Renal cortex interstitium (tissue), 15 donors: ENCODE measurements at places on chromosomes 6 and 20. TPM values are rescaled to one million over a fixed set of nuclear protein-coding genes. Genes with fewer than 3 reads are reported as not detected.

DNA sequence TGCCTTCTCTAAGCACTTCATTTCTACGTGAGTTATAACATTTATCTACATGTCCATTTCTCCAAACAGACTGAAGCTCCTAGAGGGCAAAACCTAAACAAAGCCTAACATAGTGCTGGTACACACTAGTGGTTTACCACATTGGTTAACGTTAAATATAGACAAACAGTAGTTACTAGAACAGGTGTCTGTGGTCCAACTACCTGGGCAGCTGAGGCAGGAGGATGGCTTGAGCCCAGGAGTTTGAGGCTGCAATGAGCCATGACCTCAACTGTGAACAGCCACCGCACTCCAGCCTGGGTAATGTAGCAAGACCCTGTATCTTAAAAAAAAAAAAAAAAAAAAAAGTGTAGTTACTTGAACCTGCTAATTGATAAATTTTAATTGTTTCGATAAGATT is 26.5 kb downstream of the PTPRK start:
- DNase-seq, result no peak

GRCh38 chr20:40814631-40814960 is 125.6 kb upstream of the MAFB start:
- no peak for DNase-seq

GRCh38 chr6:125269328-125269985 is 32.3 kb downstream of the HDDC2 start:
- no peak for DNase-seq

- no peak for DNase-seq
These were observed 22.9 kb downstream of the SERPINB6 start for GRCh38 chr6:2948228-2949025.

DNA sequence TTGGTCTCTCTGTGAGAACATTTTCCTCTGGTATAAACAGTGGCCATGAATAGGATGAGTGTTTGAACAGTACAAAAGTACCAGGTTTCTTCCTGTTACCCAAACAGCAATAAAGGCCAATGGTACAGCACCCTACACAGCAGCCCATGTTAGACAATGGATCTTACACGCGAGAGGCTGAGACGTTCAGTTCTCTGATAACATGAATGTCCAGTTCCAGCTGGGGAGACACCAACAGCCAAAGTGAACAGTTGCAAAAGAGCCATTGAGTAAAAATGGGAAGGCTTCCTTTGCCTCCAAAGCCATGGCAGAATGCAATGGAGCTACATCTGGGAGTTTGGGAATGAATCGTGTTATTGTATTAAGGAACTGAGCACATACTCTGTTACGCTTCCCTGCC is 246.8 kb upstream of the SGK1 start:
- DNase-seq, result no peak

GRCh38 chr6:44225579-44226325 is 2.4 kb downstream of the SLC29A1 start:
- no peak for DNase-seq

DNA sequence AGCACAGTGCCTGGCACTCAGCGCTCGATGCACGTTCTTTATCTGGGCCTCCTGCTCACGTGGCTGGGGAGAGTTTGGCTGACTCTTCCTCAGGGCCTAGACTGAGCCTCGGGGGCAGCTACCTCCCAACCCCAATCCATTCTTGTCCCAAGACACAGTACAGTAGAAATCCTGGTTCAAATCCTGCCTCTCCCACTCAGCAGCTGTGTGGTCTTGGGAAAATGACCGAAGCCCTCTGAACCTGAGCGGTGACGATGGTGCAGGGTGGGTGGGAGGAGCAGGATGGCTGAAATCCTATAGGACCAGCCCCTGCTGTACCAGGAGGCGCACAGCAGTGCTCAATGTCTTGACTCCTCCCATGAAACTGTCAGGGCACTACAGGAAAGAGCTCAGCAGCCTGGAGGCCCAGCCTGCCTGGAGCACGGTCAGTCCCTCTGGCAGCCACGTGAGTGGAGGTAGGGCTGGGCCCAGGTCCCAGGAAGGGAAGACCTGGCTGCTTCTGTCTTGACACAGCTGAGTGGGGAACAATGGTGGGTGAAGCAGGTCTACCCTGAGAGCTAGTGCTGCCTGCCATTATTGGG is 31.5 kb downstream of the PDRG1 start:
- no peak for DNase-seq

- DNase-seq, result no peak
These were observed 185.3 kb downstream of the OGFRL1 start for GRCh38 chr6:71473926-71474325.

DNA sequence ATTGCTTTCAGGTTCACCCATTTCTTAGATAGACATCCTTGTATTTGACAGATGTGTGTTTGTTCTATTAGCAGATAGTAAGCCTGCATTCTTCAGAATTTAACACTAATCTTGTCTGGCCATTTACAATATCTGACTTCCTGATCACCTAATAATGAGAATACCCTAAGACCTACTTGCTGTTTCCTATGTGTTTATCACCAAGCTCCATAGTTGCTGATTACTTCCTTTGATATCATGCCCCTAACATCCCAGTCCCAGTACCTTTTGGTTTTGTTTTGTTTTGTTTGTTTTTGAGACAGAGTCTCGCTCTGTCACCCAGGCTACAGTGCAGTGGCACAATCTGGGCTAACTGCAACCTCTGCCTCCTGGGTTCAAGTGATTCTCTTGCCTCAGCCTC is 143.6 kb upstream of the DST start:
- no peak for DNase-seq

DNA sequence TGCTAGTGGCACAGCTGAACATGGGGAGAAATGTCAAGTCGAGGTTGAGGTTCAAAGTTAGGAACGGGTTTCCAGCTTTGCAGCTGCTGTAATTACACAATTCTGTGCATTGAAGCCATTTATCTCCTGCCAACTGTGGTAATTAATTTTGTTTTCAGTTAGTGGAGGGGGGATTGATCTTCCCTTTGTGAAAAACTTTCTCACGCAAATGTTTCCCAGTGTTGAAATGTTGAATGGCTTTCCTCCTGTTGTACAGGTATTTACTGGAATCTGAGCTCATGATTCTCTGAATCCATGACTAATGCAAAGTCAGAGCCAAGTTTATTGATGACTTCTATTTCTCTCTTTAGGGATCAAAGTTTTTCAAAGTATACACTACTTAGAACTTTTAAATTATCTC is 198.4 kb upstream of the SLC35B3 start:
- DNase-seq, result no peak

- DNase-seq, result no peak
These were observed 470.9 kb downstream of the TFAP2A start for GRCh38 chr6:9943986-9944385.

GRCh38 chr6:16836144-16836981 is 75.1 kb upstream of the ATXN1 start:
- no peak for DNase-seq

- DNase-seq, result no peak
These were observed 181.0 kb downstream of the MTFR2 start for GRCh38 chr6:136069119-136069518.

GRCh38 chr20:57478176-57478575 is 46.8 kb downstream of the CTCFL start:
- DNase-seq, result no peak

- no peak for DNase-seq
These were observed 2.1 kb upstream of the TBXT start for GRCh38 chr6:166169549-166170421.

DNA sequence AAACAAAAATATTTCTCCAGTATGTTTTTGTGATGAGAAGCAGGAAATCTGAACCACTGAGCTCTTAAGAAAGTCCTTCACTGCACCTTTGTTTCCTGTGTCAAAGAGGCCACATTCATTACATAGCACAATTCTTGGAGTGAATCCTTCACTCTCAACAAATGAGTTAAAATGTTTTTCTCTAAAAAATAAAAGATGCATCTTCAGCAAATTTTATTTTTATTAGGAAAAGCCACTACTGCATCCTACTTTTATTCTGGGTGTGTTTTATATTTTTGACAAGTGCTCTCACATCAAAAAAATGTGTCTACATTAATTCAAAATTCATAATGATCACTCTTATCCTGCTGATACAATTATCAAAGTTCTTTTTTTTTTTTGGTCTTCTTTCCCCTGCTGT is 76.3 kb downstream of the PLCB4 start:
- no peak for DNase-seq

- no peak for DNase-seq
These were observed 638 bp upstream of the MYL9 start for GRCh38 chr20:36540551-36541211.

GRCh38 chr6:53735896-53736295 is 58.9 kb upstream of the LRRC1 start:
- DNase-seq, result no peak

- DNase-seq, result no peak
These were observed 13.7 kb downstream of the QRSL1 start for GRCh38 chr6:106643061-106643460.

DNA sequence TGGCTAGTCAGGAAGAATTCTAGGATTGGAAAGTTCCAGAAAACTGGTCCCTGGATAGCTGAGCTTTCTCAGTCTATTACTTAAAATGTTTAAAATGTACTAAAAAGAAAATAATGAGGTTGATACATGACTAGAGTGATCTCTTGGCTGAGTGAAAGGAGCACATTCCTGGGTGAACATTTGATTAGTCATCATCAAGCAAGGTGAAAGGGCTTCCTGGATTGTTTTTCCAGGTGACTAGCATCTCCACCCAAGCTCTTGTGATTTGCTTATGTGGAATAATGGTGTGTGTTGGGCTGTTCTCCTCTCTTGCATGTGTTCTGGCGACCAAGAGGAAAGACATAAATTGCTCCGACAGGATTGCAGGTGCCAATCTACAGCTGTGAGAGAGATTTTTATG is 42.9 kb downstream of the PKIB start:
- no peak for DNase-seq

- no peak for DNase-seq
These were observed 192.0 kb upstream of the HS3ST5 start for GRCh38 chr6:114534813-114535212.

DNA sequence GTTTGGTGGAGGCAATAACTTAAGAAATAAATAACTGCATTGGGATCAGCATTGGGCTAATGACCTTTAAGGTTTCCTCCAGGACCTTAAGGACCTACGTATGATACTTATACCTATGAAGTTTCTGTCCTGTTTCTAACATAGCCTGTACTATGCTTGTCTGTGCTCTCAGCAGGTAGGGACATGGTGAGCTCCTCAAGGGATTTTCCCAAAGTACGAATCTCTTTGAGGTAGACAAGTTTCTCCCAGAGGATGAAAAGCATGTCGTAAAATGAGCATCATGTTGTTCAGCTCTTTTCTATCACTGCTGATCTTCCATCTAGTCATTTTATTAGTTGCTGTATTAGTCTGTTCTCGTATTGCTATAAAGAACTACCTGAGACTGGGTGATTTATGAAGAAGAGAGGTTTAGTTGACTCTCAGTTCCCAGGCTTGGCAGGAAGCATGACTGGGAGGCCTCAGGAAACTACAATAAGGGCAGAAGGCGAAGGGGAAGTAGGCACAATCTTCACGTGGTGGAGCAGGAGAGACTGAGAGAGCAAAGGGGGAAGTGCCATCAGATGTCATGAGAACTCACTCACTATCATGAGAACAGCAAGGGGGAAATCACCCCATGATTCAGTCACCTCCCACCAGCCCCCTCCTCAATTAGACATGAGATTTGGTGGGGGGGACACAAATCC is 77.8 kb upstream of the TGM3 start:
- DNase-seq, result no peak

GRCh38 chr6:112682071-112682470 is 334.9 kb downstream of the RFPL4B start:
- DNase-seq, result no peak

DNA sequence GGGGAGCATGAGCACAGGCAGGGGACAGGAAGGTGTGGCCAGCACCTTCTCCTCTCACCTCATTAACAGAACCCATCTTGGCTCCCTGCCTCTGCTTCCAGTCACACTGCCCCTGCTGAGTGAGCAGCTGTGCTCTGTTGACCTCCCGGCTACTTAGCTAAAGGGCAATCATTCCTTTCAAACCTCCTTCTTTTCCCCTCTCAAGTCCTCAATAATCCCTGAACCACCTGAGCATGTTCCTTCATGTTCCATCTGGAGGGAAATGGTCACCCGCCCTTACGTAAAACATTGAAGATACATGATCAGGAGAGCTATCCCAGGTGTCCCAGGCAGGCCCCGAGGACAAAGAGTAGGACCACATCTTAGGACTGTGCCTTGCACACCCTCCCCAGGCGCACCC is 21.7 kb upstream of the MRPS10 start:
- no peak for DNase-seq

GRCh38 chr6:72589096-72589495 is 32.8 kb upstream of the KCNQ5 start:
- DNase-seq, result peak; percentile 32

DNA sequence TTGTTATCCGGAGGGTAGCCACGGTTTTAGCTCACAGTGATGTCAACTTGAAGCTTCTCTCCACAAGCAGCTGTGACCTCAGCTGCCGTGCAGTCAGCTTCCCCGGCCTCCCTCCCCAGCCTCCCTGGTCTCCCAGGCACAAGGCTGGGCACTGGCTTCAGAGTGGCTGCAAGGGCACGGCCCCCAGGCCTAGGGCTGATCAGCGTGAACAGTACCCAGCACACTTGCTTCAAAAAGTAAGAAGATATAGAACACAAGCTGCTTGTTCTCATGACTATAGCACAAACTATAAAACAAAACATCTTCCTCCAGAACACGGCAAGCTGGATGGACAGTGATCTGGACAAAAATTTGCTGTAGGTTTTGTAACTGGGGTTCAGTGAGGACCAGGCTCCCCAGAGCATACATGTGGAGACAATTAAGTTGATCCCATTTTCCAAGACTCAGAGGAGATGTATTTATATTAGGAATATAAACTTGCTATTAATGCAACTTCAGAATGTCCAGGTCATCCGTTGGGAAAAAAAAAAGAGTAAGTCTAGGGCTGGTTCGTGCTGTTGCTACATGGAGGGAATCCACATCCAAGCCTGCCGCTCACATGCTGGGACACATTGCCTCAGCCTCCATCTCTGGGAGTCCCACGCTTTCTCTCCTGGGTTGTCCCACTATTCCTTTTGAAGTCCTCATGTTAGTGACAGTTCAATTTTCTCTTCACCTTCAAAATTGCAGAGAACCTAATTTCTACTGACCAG is 199.4 kb upstream of the THBS2 start:
- DNase-seq, result no peak

- DNase-seq, result peak; percentile 33
These were observed 25.6 kb upstream of the GABRR1 start for GRCh38 chr6:89242574-89243330.

GRCh38 chr20:50710492-50711063 is 19.2 kb upstream of the RIPOR3 start:
- no peak for DNase-seq

CALHM6 gene
- polyA plus RNA-seq, result 6.6 TPM

WTAP gene
- polyA plus RNA-seq, result 123 TPM

CPXM1 gene
- polyA plus RNA-seq, result 281 TPM

CYP21A2 gene
- 0.29 TPM for polyA plus RNA-seq

OTOR gene
- polyA plus RNA-seq, result not detected

CD93 gene
- 38.1 TPM for polyA plus RNA-seq

WFDC10B gene
- polyA plus RNA-seq, result not detected

C20orf144 gene
- polyA plus RNA-seq, result 0.29 TPM

EPHA7 gene
- 46.5 TPM for polyA plus RNA-seq

HSPA1A gene
- polyA plus RNA-seq, result 116 TPM

PEX7 gene
- polyA plus RNA-seq, result 12.6 TPM

GHRH gene
- polyA plus RNA-seq, result not detected

HEY2 gene
- 7.3 TPM for polyA plus RNA-seq

EIF2S2 gene
- polyA plus RNA-seq, result 46.1 TPM

TNXB gene
- 3.4 TPM for polyA plus RNA-seq

LY6G6D gene
- 0.20 TPM for polyA plus RNA-seq
